ENCODE measurements at places on chromosomes 12 and 14.
A peak's percentile ranks its signal among the peaks of the same experiment; 100 is the strongest.

GRCh38 chr14:75449696-75450095 lies 21.9 kb downstream of the JDP2 start:
- DNase-seq = no peak

DNA sequence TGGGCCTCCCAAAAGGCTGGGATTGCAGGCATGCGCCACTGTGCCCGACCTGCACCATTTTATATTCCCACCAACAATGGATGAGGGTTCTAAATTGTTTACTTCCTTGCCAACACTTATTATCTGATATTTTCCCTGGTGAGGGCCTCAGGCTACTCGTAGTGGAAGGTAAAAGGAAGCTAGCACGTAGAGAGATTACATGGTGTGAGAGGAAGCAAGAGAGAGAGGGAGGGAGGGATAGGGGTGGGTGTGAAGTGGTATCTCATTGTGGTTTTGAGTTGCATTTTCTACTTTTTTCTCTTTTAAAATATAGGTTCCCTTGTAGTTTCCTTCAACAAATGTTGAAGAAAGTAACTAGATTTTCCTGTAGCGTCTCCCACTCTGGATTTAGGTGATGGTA lies 30.9 kb downstream of the MYO1H start:
- no peak for DNase-seq

GRCh38 chr14:34522496-34522895 lies 17.0 kb downstream of the EAPP start:
- no peak for DNase-seq

GRCh38 chr12:55718015-55718414 lies 2.2 kb downstream of the BLOC1S1 start:
- no peak for DNase-seq

GRCh38 chr12:69540987-69541386 lies 44.3 kb upstream of the CCT2 start:
- no peak for DNase-seq

DNA sequence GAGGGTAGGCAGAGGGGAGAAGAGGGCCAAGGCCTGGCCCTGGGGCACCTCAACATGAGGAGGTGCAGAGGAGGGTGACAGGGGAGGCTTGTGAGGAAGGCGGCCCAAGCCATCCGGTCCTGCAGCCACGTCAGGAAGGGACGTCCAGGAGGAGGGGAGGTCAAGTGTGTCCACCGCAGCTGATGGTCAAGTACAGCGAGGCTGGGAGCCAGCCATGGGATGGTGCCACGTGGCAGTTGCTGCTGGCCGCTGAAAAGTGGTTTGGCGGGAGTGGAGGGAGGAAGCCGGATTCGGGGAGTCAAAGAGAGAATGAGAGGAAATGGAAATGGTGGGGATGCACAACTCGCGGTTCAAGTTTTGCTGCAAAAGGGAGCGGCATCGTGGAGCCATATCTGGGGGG lies 41.2 kb downstream of the PRIMA1 start:
- DNase-seq = no peak

GRCh38 chr12:27821259-27821973 lies 41.4 kb upstream of the MANSC4 start:
- DNase-seq = peak; percentile 77

GRCh38 chr14:95025941-95026340 lies 131.4 kb downstream of the DICER1 start:
- DNase-seq = no peak

DNA sequence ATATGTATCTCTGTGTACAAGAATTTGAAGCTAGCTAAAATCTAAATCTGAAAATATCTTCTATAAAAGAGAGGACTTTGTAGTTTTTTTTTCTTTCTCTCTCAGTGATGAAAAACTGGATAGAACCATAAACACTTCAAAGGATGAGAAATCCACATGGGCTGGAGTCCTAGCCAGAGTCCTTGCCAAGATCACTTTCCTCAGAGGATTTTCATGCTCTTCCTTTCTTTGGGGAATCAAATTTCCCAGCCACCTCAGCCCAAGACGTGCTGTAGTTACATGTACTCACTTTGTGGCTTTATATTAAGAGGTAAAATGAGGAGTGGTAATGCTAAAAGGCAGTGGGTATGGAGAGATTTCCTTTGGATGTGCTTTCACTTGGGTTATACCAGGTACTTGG lies 110.3 kb downstream of the SLC38A1 start:
- DNase-seq = no peak

GRCh38 chr12:29695026-29695425 lies 88.7 kb downstream of the TMTC1 start:
- no peak for DNase-seq

GRCh38 chr12:52046859-52047258 lies 4.4 kb upstream of the NR4A1 start:
- no peak for DNase-seq

GRCh38 chr12:56128670-56129205 lies 671 bp downstream of the ESYT1 start:
- peak; percentile 40 for DNase-seq

- DNase-seq = no peak
Observed at GRCh38 chr14:23047034-23047634, 5.1 kb downstream of the PSMB11 start.

GRCh38 chr14:90966493-90966892 lies 93.9 kb downstream of the RPS6KA5 start:
- no peak for DNase-seq

DNA sequence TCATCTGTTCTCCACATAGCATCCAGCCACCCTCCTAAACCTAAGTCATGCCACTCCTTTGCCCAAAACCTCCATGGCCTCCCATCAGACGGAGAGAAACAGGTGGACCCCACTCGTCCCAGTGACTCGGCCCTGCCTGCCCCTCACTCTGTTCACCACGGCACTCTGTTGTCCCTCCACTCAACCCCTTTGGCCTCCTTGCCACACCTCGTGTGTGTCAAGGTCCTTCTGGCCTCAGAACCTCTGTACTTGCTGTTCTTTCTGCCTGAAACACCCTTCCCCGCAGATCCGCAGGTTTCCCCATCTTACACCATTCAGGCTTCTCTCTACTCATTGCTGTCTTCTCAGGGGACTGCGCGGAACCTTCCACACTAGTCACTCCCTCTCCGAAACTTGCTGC lies 24.5 kb upstream of the ACTN1 start:
- no peak for DNase-seq

GRCh38 chr14:70416725-70417349 lies at the start of gene SYNJ2BP:
Gene SYNJ2BP, minus strand, starts transcription at chr14:70417090. Its CDS starts 127 bp downstream, at chr14:70416963.
- DNase-seq = peak; percentile 18

DNA sequence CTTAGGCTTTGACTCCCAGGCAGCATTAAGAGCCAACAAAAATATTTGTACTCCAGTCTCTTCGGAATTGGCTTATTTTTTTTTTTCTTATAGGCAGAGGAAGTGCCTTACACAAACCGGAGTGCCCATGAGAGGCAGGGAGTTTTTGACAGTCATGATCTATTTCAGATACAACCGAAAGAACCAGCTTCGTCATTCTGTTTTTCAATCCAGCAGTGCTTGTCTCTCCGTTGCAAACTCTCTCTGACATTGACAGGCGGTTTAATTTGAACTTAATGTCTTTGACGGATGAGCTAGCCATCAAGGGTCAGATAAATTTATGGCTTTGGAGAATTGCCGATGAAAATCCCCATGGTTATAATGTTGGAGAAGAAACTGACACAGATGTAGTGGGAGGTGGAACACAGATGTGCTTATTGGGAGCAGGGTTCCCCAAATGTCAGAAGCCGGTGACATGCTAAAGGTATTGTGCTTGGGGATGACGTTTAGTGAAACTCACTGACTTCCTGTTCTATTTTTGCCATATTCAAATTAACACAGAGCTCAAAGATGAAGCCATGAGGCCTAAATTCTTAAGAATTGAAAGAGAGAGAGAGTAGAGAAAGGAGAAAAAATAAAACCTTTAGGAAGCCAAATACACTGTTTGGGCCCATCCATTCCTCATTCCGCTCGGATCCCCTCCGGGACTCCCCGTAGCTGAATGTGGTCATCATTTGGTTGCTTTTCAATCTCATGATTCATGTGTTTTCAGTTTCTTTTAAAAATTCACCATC lies 59.7 kb downstream of the PLXNC1 start:
- DNase-seq = no peak

DNA sequence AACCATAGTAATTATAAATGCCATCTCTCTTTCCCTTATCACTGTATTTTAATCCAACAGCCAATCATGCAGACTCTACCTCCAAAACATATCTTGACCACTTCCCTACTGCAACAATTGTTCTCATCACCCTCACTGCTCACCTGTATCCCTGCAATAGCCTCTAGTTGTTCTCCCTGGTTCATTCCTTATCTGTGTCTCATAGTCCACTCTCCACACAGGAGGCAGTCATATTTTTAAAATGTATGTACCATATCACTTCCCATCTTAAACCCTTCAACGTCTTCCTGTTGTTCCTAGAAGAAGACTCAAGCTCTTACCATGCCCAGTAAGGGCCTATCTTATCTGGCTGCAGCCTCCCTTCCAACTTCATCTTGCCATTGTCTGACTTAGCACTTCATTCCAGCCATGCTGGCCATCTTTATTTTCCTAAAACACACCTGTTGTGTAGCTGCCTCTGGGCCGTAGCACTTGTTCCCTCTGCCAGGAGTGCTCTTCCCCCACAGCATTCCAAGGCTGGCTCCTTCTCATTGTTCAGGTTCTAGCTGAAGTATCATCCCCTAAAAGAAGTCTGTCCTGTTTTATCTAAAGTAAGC lies 27.8 kb upstream of the BHLHE41 start:
- DNase-seq = no peak
